ENCODE measurements at places on chromosomes 13 and 19.

GRCh38 chr19:17402982-17403855 is 2.2 kb downstream of the BST2 start:
- no peak for DNase-seq

DNA sequence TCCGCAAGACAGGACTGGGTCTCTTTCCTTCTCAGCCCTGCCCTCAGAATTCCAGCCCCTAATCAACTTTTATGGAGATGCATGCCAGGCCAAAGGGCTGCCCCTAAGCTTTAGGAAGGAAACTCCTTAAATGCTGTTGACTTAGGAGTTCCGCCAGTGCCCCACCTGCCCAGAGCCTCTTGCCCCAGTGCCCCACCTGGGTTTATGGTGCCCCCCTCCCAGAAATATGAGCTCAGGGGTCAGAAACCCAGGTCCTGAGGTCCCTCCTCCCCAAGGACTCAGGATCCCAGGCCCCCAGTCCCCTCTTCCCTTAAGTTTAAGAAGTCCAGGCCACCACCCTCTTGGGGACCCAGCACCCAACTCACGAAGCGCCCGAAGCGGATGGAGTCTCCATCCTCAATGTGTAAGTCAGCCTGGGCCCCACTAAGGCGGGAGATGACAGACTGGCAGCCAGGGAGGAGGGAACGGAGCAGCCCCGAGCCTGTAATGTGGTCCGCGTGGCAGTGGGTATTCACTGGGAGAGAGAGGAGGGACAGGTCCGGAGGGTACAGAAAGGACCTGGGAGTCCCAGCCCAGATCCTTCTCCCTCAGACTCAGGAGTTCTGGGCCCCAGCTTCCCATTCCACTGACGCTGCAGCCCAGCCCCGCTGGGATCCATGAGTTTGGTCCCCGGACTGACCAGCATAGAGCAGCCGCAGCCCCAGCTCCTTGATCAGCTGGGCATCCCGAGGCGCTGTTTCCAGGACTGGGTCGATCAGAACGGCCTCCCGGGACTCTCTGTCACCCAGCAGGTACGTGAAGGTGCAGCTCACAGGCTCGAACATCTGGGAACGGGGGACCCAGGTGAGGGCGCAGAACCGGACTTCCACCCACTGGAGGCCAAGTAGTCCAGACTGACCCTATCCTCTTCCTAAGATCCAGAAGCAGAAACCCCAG is 897 bp downstream of the ETHE1 start:
- DNase-seq, result no peak

- DNase-seq, result no peak
Measured at GRCh38 chr19:1985588-1986356, 29.7 kb downstream of the BTBD2 start.

GRCh38 chr13:89726690-89727435 is 1620.6 kb upstream of the MIR17HG start:
- no peak for DNase-seq

- DNase-seq, result no peak
Measured at GRCh38 chr13:35388441-35389355, 87.8 kb downstream of the MAB21L1 start.

GRCh38 chr13:107373551-107373950 is 805.6 kb upstream of the ARGLU1 start:
- DNase-seq, result no peak

DNA sequence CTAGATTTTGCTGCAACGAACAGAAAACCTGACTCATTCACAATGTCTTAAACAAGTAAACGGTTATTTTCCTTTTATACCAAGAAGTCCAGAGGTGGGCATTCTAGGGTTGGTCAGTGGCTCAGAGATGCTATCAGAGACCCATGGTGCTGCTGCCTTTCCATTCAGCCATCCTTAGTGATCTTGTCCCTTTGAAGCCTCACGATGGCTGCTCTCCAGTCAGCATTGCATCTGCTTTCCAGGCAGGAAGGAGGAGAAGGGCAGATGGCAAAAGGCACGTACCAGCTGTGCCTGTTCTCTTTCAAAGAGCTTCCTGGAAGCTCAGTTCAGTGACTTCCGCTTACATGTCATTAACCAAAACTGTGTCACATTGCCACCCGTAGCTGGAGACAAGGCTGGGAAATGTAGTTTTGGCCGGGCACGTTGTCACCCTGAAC is 30.1 kb downstream of the WDFY2 start:
- DNase-seq, result no peak

DNA sequence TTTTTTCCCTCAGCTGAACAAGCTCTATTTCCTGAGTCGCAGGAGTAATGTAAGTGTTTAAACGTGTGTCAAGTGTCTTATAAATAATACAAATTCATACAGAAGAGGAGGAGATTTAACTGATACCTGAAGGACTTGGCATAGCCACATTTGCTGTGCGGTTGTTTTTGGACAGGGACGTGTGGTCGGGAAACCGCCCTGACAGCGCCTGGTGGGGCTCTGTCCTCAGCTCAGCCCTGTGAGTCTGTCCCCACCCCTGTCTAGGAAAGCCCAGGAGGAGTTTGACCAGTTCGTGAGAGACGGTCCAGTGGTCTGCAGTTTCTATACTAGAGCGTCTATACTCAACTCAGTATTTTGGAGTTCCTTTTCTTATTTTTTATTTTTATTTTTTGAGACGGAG is 16.7 kb downstream of the ZIC2 start:
- no peak for DNase-seq

- DNase-seq, result no peak
Measured at GRCh38 chr13:114005206-114005724, 31.4 kb upstream of the C13orf46 start.

GRCh38 chr19:15564534-15565168 is 50.4 kb upstream of the CYP4F8 start:
- DNase-seq, result no peak

DNA sequence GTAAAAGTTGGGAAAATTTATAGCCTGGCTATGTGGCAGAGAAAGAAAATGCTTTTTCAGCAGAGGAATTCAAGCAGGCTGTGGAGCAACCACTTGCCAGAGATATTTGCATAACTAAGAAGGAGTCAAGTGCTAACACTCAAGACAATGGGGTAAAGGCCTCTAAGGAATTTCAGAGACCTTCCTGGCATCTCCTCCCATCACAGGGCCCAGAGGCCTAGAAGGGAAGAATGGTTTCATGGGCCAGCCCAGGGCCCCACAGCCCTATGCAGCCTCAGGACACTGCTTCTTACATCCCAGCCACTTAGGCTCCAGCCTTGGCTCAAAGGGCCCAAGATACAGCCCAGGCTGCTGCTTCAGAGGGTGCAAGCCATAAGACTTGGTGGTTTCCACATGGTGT is 14.3 kb downstream of the SLC15A1 start:
- DNase-seq, result no peak

DNA sequence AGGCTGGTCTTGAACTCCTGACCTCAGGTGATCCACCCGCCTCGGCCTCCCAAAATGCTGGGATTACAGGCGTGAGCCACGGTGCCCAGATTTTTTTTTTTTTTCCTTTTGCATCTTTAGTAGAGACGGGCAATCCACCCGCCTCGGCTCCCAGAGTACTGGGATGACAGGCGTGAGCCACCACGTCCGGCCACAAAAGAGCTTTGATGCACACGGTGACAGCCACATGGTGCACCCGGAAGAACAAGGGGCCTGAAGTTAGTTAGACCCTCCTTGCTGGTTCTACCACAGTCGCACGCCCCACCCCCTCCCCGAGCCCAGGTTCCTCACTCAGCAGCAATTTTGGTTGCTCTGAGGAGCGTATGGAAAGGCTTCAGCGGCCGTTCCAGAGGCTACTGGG is 54.2 kb upstream of the USE1 start:
- no peak for DNase-seq

DNA sequence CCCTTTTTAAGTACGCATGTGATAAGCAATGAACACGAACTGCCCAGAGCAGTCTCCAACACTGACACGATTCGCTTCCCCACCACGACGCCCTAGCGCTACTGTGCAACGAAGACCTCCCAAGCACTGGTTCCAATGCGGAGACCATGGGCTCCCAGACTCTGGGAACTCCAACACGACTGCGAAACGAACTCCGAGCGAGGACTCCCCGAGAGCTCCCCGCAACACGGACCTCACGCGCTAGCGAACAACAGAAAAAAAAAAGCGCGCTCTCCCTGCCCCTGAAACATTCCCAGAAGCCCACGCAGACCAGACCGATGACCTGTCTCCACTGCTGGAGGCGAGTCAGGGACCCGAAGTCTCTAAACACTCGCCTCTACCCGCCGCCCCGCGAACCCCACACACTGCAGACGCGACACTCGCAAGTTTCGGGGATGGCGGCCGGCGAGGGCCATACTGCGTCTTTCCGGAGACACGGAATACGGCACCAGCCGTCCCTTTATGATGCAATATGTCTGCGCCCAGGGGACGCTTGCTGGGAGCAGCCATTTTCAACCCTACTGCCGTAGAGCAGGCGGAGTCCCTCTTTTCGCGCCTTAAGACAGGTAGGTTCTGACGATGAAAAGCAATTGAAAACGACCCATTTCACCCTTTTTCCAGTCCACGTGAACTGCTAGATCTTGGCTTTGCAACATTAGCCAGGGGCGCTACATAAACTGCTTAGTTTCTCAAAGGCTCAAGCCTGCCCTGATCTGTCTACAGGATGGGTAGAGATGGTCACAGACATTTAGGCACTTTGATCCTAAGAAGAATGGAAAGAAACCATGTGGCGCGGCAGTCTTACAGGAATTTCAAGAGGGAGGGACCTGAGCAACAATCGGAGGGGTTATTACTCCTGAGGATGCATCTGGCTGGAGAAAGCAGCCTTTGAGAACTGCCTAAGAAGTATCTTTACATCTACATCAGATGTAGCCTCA is at the start of gene ZNF577:
ZNF577 (minus strand) TSS at position 430 of the 977 bp plus-strand sequence. CDS start 7,569 bp downstream, outside the sequence.
- DNase-seq, result no peak

DNA sequence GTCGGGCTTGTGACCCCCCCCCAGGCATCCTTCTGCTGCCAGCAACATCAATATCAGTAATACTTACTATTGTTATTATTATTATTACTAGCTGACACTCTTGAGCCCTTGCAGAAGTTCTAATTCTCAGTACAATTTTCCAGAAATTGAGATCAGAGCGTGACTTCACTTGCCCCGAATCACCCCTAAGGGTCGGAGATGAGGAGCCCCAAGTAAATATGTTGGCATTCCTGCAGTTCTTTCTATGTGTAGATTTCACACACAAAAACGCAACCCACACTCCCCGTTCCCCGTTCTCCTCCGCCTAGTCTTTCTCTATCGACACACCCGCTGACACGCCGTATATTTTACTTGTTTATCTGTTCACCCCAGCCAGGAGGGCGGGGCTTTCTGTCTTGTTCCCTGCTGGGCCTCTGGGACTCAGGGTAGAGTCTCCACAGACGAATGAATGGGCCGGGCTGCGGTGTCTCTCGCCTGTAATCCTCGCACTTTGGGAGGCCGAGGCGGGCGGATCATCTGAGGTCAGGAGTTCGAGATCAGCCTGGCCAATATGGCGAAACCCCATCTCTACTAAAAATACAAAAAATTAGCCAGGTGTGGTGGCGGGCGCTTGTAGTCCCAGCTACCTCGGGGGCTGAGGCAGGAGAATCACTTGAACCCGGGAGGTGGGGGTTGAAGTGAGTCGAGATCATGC is 14.7 kb downstream of the TLE5 start:
- peak; percentile 23 for DNase-seq

- no peak for DNase-seq
Measured at GRCh38 chr19:16258440-16258903, 60.8 kb downstream of the AP1M1 start.

DNA sequence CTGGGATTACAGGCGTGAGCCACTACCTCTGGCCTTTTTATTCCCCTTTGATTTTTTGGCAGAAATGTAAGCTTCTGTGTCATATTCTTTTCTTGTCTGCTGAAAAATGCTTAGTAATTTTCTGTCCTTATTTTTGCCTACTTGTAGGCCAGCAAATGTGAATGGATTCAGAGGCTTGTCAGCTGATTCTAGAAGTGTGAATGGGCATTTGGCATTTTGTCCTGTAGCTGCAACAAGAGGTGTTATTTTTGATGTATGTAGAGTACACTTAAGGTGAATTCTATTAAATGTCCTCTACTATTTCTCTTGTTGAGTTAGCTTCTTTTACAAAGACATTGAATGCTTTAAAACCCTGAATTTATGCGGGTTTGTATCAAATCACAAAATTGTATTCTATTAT is 50.0 kb downstream of the FRY start:
- no peak for DNase-seq

GRCh38 chr19:14519860-14520407 is 1.7 kb upstream of the DNAJB1 start:
- no peak for DNase-seq

- DNase-seq, result no peak
Measured at GRCh38 chr13:113927661-113928581, 46.0 kb downstream of the C13orf46 start.

DNA sequence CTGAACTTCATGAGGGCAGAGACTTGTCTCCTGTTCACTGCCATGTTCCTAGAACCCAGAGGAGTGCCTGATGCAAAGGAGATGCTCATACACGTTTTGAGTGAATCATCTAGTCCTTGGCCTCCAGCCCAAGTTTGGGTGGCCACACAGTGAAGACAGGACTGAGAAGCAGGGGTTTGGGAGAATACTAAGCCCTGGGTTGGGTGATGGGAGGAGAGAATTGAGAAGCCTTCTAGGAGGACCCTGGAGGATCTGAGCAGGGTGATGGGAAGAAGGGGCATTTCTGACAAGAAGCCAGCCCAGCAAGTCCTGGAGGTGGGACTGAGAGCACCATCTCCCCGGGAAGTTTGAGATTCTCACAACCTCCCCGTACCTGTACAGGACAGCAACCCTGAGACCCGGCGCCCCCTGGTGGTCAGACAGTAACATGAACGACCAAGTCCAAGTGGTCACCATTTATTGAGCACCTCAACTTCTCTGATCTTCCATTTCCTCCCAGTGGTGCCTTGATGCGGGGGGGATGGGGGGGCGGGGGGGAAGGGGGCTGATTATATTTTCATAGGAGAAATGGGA is 11.0 kb downstream of the CTU1 start:
- peak; percentile 24 for DNase-seq

Measured in MM.1S (cell line).